Nephron progenitor cell (in vitro differentiated cells): ENCODE measurements at places on chromosomes 12 and 14.

DNA sequence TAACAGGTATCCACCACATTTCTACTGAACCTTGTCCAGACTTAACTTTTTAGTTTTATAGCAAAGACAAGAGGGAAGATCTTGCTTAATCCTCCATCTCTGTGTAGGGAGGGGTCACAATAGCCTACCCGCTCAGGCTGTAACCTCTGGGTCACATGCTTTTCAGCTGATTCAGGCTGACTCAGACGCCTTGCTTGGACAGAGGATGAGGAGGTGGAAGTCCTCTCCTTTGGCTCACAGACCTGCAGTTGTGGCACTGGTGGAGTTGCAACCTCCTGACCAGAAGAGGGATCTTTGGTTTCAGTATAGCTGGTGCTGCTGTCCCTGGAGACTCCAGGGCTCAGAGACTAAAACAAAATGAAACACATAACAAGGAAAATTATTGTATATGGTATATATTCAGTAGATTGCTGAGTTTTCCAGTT, 16.2 kb downstream of the ACIN1 start:
- peaks cover 5% of the 10 kb centered on the region for H3K4me1 ChIP-seq
- peaks cover 71% of the 10 kb centered on the region for H3K36me3 ChIP-seq
- no peak overlapping the region for H3K4me3 ChIP-seq
- DNase-seq = no peak

DNA sequence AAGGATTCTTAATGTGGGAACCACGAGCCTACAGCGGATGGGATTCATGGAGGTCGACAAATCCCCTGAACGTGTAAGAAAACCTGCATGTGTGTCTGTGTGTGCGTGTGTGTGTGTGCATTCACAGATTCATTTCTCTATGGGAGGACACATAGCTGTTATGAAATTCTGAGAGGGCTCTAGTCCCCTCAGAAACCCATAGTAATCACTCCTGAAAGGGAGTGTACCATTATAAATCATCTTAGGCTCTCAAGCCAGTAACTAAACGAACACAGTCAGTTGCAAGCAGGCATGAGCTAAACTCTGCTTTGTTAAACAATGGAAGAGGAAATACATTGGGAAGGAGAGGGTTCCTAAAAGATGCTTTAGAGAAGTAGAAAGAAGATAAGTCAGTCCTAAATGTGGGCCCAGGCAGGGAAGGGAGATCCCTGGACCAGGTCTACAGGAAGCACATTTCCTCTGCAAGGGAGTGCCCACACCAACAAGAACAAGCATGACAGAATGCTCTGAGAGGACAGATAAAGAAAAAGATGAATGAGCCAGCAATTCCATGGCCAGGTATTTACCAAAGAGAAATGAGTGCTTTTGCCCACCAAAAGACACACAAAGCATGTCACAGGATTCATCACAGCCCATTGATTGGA, 91.3 kb downstream of the ITPR2 start:
- no peak for DNase-seq
- no peak overlapping the region for H3K4me3 ChIP-seq
- peak overlapping the region; percentile 67 for H3K27ac ChIP-seq
- H3K4me1 ChIP-seq = peaks cover 15% of the 10 kb centered on the region

GRCh38 chr14:34120185-34120977, 169.5 kb upstream of the EGLN3 start:
- no peak overlapping the region for H3K4me3 ChIP-seq
- no peak overlapping the region for H3K27ac ChIP-seq

DNA sequence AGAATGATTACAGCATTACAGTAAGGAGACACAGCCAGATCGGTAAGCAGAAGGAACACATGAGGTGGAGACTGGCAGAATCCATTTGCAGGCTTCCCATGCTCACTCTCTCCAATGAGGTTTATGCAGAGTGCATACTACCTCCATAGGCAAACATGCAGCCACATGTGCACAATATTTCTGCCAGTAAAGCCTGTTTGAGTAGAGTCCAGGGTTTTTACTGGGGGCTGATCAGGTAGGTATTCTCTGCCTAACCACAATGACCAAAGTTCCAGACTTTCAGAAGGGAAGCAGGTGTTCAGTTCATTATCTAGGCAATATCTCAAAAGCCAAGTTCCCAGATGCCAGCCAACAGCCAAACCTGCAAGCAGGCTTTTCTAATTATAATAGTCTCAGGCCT, 31.1 kb downstream of the INTS13 start:
- H3K36me3 ChIP-seq = peaks cover 75% of the 10 kb centered on the region
- H3K27ac ChIP-seq = no peak overlapping the region
- no peak for DNase-seq
- no peaks in the 10 kb centered on the region for H3K4me1 ChIP-seq
- H3K27me3 ChIP-seq = no peaks in the 10 kb centered on the region

GRCh38 chr12:70044167-70044566, 199.1 kb upstream of the CNOT2 start:
- no peak overlapping the region for H3K4me3 ChIP-seq
- peaks cover 4% of the 10 kb centered on the region for H3K36me3 ChIP-seq
- no peak for DNase-seq
- peaks cover 7% of the 10 kb centered on the region for H3K27me3 ChIP-seq
- H3K27ac ChIP-seq = no peak overlapping the region
